Vagina (tissue), 2 donors: ENCODE measurements at places on chromosomes 12 and 14. TPM values are rescaled to one million over a fixed set of nuclear protein-coding genes. Genes with fewer than 3 reads are reported as not detected.

DNA sequence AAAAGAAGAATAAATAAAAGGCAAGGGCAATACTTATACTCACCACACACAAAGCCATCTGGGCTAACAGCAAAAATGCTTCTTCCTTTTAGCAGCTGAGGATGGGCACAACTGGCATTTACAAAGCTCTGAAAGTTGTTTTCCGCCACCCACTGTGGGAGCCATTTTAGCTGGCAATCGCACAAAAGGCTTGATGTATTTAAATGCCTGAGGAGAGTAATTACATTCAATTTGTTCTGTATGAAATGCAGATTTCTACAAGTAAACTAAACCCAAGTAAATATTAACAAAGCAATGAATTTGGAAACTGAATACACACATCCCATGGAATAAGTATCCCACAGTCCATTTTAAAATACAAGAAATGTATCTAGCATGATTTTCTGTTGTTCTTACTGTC, 37.5 kb downstream of the LRIG3 start:
- no peak overlapping the region for H3K27ac ChIP-seq
- H3K36me3 ChIP-seq, result peaks cover 65% of the 10 kb centered on the region
- DNase-seq, result no peak
- H3K4me1 ChIP-seq, result peaks cover 11% of the 10 kb centered on the region
- no peak overlapping the region for H3K4me3 ChIP-seq

- no peaks in the 10 kb centered on the region for H3K27me3 ChIP-seq
- H3K36me3 ChIP-seq, result no peaks in the 10 kb centered on the region
- H3K4me3 ChIP-seq, result no peak overlapping the region
- DNase-seq, result no peak
- H3K27ac ChIP-seq, result no peak overlapping the region
- no peaks in the 10 kb centered on the region for H3K4me1 ChIP-seq
These were observed 3.2 kb upstream of the CLEC4A start for GRCh38 chr12:8120072-8120713.

DNA sequence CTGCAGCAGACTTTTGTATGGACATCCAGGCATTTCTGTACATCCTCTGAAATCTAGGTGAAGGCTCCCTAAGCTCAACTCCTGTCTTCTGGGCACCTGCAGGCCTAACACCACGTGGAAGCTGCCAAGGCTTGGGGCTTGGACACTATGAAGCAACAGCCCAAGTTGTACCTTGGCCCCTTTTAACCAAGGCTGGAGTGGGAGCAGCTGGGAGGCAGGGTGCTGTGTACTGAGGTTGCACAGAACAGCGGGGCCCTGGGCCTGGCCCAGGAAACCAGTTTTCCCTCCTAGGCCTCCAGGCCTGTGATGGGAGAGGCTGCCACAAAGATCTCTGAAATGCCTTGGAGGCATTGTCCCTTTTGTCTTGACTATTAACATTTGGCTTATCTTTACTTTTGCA, 214.4 kb upstream of the LRIG3 start:
- H3K4me1 ChIP-seq, result no peaks in the 10 kb centered on the region
- H3K27ac ChIP-seq, result no peak overlapping the region
- no peak overlapping the region for H3K4me3 ChIP-seq
- H3K36me3 ChIP-seq, result no peaks in the 10 kb centered on the region
- no peak for DNase-seq

DNA sequence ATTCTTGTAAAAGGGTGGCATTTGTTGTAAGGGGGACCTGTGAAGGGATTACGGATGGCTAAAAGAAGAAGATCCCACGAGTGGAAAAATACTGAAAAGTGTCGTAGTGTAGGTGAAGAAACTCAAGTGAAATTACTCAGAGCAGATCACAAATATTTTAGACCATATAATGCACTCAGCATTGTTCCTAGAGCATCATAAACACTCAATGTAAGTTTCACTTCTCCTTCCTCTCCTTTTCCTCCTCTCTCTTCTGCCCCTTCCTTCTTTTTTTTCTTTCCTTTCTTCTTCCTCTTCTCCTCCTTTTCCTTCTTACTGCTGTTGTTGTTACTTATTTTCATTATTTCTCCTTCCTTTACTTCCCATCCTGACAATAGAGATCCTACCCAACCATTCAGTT, 445.6 kb downstream of the ADAMTS20 start:
- no peaks in the 10 kb centered on the region for H3K36me3 ChIP-seq
- H3K27me3 ChIP-seq, result no peaks in the 10 kb centered on the region
- no peak overlapping the region for H3K27ac ChIP-seq
- no peak for DNase-seq
- H3K4me3 ChIP-seq, result no peak overlapping the region
- H3K4me1 ChIP-seq, result no peaks in the 10 kb centered on the region

DNA sequence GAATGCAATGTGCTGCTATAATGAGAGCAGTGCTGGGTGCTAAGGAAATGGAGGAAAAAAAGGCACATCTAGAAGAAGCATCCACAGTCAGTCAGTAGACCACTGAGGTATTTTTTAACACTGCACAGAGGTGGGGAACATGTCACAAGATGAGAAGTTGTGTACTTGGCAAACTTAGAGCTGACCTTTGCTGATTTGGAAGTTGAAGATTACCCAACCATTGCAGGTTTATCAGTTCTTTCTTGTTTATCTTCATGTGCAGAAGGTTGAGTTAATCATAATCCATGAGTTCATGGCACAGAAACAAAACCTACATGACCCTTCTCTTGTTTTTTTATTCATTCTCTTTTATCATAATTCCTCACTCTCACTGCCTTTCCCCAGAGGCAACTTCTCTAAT, 3.2 kb upstream of the PAH start:
- no peaks in the 10 kb centered on the region for H3K4me1 ChIP-seq
- H3K4me3 ChIP-seq, result no peak overlapping the region
- H3K36me3 ChIP-seq, result no peaks in the 10 kb centered on the region
- no peak overlapping the region for H3K27ac ChIP-seq

- peaks cover 24% of the 10 kb centered on the region for H3K4me1 ChIP-seq
- H3K36me3 ChIP-seq, result peaks cover 25% of the 10 kb centered on the region
- H3K27me3 ChIP-seq, result no peaks in the 10 kb centered on the region
- DNase-seq, result no peak
These were observed 743 bp downstream of the PUS1 start for GRCh38 chr12:131929581-131930456.

- H3K36me3 ChIP-seq, result no peaks in the 10 kb centered on the region
- no peak for DNase-seq
- no peak overlapping the region for H3K4me3 ChIP-seq
- H3K4me1 ChIP-seq, result peaks cover 53% of the 10 kb centered on the region
- H3K27me3 ChIP-seq, result peaks cover 5% of the 10 kb centered on the region
- H3K27ac ChIP-seq, result no peak overlapping the region
These were observed 4.8 kb downstream of the SLC38A1 start for GRCh38 chr12:46264057-46264456.

DNA sequence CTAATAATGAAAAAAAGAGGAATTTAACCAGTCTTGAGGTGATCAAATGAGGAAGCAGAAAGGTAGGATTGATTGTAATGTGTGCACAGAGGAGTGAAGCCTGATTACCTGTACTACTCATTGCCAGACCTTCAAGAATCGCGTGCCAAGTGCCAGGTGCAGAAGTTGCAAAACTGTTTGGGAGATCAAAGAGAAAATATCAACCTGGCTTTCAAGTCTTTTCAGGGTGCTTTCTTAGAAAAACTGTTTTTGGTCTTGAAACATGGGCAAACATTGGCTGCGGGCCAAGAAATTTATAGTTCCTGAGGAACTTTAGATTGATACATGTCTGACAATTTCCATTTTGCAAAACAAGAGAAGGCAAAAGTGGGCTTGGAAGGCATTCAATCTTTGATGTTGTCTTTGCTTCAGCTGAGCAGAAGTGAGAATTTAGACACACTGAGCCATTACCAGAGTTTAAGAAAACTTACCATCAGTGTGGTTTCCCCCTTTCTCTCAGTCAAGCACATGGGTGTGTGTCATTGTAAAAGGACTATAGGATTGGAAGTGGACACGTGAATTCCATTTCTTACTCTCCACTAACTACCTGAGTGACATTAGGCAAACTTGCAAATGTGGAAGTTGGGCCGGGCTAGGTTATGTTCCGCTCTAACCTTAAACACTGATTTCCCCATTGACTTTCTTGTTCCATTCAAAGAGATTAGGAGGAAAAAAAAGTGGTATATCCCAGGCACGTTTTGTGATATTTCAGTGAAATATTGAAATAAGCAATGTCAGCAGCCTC, 486.2 kb downstream of the DIO2 start:
- H3K4me3 ChIP-seq, result no peak overlapping the region
- H3K27me3 ChIP-seq, result no peaks in the 10 kb centered on the region
- no peak for DNase-seq

DNA sequence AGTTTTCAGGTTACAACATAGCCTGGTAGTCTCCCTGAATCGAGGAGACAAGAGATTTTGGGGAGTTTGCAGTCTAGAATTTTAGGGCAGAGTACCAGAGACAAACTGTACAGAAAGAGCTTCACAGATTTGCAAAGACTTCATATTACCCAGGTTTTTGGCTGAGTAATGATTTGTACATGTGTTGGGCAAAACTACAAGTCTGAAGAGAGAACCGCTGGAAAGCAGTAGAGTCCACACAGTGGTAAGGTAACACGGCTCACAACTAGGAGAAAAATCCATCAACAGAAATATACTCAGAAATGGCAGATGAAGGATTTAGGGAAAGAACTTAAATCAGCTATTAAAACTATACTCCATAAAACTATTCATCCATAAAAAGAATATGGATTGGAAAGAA, 25.7 kb downstream of the FBXO33 start:
- H3K36me3 ChIP-seq, result no peaks in the 10 kb centered on the region
- no peak overlapping the region for H3K4me3 ChIP-seq
- no peak for DNase-seq
- no peaks in the 10 kb centered on the region for H3K4me1 ChIP-seq
- no peak overlapping the region for H3K27ac ChIP-seq
- H3K27me3 ChIP-seq, result no peaks in the 10 kb centered on the region

- DNase-seq, result no peak
- H3K27ac ChIP-seq, result no peak overlapping the region
- H3K27me3 ChIP-seq, result no peaks in the 10 kb centered on the region
These were observed 25.8 kb upstream of the CTDSP2 start for GRCh38 chr12:57872362-57872761.

DNA sequence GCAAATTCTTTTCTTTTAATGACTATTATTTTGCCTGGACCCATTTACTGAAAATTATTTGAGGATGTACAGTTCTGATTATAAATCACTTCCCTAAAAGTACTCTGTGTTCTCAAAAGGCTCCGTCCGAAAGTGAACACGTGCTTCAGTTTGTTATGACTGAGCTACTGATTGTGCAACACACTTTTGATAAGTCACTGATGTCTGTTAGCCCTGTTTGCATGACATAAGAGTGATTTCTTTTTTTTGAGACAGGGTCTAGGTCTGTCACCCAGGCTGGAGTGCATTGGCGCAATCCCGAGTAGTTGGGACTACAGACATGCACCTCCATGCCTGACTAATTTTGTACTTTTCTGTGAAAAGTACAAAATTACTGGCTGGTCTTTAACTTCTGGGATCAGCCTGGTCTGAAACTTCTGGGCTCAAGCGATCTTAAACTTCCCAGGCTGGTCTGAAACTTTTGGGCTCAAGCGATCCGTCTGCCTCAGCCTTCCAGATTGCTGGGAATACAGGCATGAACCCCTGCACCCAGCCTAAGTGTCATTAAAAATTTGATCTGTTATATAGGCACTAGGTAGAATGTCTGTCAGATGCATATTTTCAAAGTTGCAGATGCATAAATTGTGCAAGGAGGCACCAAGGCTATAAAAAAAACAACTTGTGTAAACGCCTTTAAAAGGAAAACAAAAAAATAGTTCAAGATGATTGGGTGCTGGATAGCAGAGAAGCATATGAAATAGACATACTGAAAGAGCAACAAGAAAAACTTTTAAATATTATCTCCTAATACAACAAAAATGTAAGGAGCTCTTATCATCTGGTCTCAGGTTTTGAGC, 111.5 kb downstream of the SRGAP1 start:
- peak overlapping the region; percentile 20 for H3K4me3 ChIP-seq
- H3K36me3 ChIP-seq, result no peaks in the 10 kb centered on the region
- H3K27me3 ChIP-seq, result no peaks in the 10 kb centered on the region
- peak overlapping the region; percentile 60 for H3K27ac ChIP-seq
- H3K4me1 ChIP-seq, result peaks cover 11% of the 10 kb centered on the region

AMHR2 gene
- total RNA-seq, result 1.2 TPM
